ENCODE measurements at places on chromosomes 1 and 21.

DNA sequence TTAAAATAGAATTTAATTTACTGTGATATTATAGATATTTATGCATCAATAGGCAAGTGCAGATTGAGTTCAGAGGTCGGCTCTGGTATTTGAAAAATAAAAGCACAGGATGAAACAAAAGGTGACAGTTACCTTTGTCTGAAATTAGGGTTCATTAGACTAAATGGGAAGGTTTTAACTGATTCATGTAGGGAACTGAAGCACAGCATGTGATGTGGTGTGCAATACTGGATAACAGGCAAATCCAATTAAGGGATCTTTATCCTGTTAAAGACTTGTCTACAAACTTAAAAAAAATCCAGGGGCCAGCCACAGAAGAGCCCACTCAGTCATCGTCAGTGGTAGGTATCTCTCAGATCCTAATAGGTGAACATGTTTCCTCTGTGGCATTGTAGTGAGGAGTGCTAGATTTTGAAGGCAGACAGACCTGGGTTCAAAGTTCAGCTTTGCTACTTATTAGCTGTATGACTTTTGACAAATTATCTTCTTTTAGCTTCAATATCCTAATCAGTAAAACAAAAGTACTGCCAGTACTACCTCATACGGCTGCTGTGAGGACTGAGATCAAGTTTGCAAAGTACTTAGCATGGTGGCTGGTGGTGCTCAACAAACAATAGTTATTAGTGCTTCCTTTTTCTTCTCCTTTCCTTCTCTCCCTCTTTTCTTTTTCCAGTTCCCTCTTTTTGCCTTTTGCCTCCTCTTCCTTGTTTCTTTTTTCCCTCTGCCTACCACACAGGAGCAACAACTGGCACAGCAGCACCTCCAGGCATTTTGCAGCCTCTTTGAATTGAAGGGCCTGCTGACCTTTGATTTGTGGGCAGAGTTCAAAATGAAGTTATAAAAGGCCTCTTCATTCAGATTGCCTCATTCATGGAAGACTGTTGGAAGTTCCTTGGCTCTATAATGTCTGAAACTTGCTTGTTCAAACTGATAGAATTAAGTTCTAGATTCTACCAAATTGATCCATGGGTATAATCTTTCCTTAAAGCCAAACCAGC lies 44.9 kb upstream of the FOXD3 start:
- DNase-seq: no peak

DNA sequence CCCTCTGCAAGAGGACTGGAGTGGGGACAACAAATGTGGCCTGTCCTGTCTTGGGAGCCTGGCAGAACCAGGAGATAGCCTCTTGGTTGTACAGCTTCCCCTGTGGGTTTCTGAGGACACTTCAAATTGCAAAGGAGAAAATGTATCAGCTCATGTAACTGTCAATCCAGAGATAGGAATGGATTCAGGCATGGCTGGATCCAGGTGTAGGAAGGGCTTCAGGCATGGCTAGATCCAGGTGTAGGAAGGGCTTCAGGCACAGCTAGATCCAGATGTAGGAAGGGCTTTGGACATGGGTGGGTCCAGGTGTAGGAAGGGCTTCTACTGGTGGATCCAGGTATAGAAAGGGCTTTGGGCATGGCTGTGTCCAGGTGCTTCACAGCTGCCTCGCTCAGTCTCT lies 30.9 kb downstream of the TP73 start:
- no peak for DNase-seq

GRCh38 chr21:34279285-34279684 lies 84.5 kb upstream of the KCNE2 start:
- DNase-seq: no peak

DNA sequence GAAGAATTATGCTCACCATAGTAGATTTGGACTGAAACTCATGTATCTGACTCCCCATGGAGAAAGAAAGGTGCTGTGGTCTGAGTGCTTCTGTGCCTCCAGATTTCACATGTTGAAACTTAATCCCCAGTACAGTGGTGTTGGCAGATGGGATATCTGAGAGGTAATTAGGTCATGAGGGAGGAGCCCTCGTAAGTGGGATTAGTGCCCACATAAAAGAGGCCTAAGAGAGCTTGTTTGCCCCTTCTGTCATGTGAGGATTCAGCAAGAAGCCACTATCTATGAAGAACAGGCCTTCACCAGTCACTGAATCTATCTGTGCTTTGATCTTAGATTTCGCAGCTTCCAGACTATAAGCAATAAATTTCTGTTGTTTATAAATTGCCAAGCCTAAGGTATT lies 150.1 kb downstream of the PLPP3 start:
- no peak for DNase-seq

- DNase-seq: peak; percentile 78
Observed at GRCh38 chr1:111082421-111083203, 57.3 kb downstream of the DRAM2 start.
